EH (cell line): ENCODE measurements at places on chromosomes 16 and 17.
A peak's percentile ranks its signal among the peaks of the same experiment; 100 is the strongest.

- no peak for DNase-seq
Observed at GRCh38 chr16:94918-95265, 16.9 kb downstream of the MPG start.

GRCh38 chr17:9138161-9138717 lies 116.9 kb downstream of the NTN1 start:
- no peak for DNase-seq

- DNase-seq, result no peak
Observed at GRCh38 chr17:38338053-38338452, 5.7 kb downstream of the GPR179 start.

GRCh38 chr17:40699371-40699770 lies 4.2 kb downstream of the KRT24 start:
- DNase-seq, result no peak

GRCh38 chr17:37820313-37820994 lies 75.6 kb upstream of the HNF1B start:
- DNase-seq, result peak; percentile 20

- DNase-seq, result no peak
Observed at GRCh38 chr16:87133112-87133850, 183.9 kb downstream of the C16orf95 start.

DNA sequence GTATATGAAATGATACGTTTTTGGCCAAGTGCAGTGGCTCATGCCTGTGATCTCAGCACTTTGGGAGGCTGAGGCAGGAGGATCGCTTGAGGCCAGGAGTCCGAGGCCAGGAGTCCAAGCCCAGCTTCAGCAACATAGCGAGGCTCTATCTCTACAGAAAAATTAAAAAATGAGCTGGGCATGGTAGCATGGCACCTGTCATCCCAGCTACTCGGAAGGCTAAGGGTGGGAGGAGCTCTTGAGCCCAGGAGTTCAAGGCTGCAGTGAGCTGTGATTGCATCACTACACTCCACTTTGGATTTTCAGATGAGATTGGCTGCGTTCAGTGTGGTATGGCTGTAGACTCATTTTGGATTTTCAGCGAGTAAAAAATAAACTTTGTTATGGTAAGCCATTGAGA lies 112.4 kb downstream of the DNAH3 start:
- no peak for DNase-seq

DNA sequence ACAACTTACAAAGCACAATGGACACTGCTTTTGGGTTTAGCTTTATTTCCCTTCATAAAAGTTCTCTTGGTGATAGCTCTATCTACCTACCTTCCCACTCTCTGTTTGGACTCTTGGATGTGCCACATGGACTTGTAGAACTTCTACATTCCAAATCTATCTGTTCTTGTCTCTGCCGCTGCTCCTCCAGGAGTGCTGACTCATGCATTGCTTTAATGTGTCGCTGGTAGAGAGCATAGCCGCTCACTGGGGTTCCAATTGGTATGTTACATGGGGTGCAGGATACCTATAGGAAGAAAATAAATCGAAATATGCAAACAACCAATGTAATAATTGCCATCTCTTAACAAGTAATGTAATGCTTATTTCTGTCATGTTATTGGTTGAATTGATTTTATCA lies 92.1 kb downstream of the TTC19 start:
- DNase-seq, result no peak

GRCh38 chr17:77887464-77888241 lies 70.8 kb upstream of the TNRC6C start:
- DNase-seq, result peak; percentile 82

- no peak for DNase-seq
Observed at GRCh38 chr17:38728290-38728831, 1.8 kb upstream of the CISD3 start.

- peak; percentile 49 for DNase-seq
Observed at GRCh38 chr17:4497101-4497824, 1.4 kb upstream of the SPNS2 start.

GRCh38 chr17:49528966-49529365 lies 33.9 kb downstream of the NGFR start:
- DNase-seq, result no peak

DNA sequence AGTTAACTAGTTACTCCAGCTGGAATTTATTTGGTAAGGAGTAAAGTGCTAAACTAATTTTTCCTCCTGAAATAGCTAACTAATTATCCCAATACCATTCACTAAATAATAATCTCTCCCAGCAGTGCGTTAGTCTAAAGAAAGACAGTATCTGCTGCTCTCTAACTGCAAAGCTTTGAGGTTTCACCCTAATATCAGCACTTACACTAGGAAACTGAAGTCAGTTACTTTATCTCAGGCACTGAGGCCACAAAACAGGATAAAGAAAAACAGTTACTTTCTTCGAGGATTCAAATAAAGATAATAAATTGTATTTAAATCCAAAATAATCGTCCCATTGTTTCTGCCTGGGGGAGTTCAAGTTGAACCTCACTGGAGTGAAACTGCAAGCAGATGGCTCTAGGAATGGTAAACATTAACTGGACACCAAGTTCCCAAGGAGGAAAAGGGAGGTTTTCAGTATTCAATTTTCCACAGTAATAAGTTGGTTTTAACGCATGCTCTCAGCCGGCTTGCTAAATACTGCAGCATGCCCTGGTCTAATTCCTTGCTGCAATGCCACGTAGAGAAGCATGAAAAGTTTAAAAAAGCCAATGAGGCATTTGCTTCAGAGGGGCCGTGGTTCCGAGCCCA lies 20.0 kb upstream of the FOXJ1 start:
- no peak for DNase-seq

- DNase-seq, result no peak
Observed at GRCh38 chr17:55281649-55282378, 17.1 kb downstream of the HLF start.

GRCh38 chr17:2468270-2468669 lies 43.4 kb downstream of the METTL16 start:
- DNase-seq, result peak; percentile 16

- no peak for DNase-seq
Observed at GRCh38 chr17:3505008-3505407, 29.2 kb downstream of the ASPA start.

DNA sequence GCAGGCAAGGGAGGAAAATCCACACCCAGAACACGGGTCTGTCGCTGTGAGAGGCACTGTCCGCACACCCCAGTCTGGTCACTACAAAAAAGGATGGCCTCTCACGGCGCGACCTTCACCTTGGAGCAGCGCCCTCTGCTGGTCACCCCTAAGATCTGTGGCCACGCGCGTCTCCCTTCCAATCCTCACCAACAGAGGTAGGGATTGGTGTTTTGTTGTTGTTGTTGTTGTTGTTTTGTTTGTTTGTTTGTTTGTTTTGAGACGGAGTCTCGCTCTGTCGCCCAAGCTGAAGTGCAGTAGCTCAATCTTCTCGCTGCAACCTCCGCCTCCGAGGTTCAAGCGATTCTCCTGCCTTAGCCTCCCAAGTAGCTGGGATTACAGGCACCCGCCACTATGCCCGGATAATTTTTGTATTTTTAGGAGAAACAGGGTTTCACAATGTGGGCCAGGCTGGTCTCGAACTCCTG lies 15.0 kb upstream of the C17orf58 start:
- peak; percentile 40 for DNase-seq

- no peak for DNase-seq
Observed at GRCh38 chr16:6209355-6209930, 1111.8 kb upstream of the EEF2KMT start.

DNA sequence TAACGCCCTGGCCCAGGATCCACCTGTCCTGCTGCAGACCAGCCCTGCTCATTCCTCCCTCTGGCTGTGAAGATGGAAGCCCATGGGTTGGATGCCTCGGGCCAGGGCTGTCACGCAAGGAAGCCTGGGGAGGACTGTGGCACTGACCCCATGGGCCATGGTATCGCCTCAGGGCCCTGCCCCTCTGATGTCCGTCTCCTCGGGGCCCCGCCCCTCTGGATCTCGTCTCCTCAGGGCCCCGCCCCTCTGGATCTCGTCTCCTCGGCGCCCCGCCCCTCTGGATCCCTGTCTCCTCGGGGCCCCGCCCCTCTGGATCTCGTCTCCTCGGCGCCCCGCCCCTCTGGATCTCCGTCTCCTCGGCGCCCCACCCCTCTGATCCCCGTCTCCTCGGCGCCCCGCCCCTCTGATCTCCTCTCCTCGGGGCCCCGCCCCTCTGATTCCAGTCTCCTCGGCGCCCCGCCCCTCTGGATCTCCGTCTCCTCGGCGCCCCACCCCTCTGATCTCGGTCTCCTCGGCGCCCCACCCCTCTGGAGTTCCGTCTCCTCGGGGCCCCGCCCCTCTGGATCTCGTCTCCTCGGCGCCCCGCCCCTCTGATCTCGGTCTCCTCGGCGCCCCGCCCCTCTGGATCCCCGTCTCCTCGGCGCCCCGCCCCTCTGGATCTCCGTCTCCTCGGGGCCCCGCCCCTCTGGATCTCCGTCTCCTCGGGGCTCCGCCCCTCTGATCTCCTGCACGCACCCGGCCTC lies 24.0 kb downstream of the METRNL start:
- peak; percentile 77 for DNase-seq

- DNase-seq, result no peak
Observed at GRCh38 chr17:321386-321941, 31.1 kb downstream of the RPH3AL start.

DNA sequence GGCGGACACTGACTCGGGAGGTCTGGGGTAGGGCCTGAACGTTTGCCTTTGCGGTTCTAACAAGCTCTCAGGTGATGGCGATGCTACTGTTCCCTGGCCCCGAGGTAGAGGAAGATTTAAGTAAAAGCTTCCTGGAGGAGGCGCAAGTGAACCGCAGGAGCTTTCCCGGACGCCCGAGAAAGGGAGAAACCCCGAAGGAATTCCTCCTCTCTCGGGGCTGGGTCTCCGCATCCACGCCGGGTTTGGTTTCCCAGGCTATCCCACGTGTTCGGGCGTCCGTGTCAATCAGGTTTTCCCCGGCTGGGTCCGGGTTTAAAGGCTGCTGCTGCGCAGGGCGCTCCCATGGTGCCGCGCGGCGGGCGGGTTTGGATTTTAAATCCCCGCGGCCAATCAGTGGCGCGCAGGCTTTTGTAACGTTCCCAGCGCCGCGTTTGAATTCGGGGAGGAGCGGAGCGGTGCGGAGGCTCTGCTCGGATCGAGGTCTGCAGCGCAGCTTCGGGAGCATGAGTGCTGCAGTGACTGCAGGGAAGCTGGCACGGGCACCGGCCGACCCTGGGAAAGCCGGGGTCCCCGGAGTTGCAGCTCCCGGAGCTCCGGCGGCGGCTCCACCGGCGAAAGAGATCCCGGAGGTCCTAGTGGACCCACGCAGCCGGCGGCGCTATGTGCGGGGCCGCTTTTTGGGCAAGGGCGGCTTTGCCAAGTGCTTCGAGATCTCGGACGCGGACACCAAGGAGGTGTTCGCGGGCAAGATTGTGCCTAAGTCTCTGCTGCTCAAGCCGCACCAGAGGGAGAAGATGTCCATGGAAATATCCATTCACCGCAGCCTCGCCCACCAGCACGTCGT lies at the start of gene PLK1:
Gene PLK1, plus strand, starts transcription at position 460 of the 844 bp plus-strand sequence. Its CDS starts 44 bp downstream, at position 504.
- peak; percentile 85 for DNase-seq

- no peak for DNase-seq
Observed at GRCh38 chr16:89537549-89537925, 22.9 kb upstream of the RPL13 start.

- DNase-seq, result peak; percentile 94
Observed at GRCh38 chr17:5785338-5785737, 201.0 kb upstream of the NLRP1 start.

DNA sequence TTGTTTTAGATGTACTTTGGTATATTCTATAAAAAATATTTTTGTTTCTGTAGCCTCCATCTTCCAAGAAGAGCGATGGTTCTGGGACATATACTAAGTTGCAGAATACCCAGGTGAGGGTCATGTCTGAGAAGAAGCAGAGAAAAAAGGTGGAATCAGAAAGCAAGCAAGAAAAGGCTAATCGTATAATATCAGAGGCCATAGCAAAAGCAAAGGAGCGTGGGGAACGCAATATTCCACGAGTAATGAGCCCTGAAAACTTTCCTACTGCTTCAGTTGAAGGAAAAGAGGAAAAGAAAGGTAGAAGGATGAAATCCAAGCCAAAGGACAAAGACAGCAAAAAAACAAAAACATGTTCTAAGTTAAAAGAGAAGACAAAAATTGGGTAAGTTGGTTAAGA lies 154.6 kb downstream of the CHD9 start:
- DNase-seq, result no peak

DNA sequence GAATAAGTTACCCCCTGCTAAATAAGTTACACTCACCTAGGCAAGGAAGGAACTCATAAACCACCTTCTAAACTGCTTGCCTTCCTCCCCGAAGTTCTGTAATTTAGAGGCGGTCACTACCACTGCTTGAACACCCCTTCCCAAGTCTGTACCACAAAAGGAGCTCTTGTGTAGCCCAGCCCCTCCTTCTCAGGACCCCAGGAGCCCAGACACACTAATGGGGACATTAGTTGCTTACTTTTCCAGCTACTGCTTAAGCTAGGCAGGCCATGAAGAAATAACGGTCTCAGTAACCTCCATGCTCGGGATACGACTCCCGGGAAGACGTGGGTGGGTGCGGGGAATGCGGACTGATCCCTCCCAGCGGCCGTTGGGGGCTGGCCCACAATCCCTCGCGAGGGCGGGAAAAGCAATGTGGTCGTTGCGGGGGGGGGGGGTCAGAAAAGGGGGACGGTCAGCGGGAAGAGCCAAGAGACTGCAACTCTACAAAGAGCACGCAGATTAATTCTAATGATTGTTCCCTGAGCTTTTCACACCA lies at the start of gene TEX14:
Gene TEX14, minus strand, starts transcription at position 345 of the 538 bp plus-strand sequence. CDS start 40,044 bp downstream, outside the sequence.
- DNase-seq, result no peak

- no peak for DNase-seq
Observed at GRCh38 chr17:77651988-77652387, 306.5 kb upstream of the TNRC6C start.

GRCh38 chr17:17179371-17179827 lies 26.7 kb downstream of the PLD6 start:
- DNase-seq, result no peak

DNA sequence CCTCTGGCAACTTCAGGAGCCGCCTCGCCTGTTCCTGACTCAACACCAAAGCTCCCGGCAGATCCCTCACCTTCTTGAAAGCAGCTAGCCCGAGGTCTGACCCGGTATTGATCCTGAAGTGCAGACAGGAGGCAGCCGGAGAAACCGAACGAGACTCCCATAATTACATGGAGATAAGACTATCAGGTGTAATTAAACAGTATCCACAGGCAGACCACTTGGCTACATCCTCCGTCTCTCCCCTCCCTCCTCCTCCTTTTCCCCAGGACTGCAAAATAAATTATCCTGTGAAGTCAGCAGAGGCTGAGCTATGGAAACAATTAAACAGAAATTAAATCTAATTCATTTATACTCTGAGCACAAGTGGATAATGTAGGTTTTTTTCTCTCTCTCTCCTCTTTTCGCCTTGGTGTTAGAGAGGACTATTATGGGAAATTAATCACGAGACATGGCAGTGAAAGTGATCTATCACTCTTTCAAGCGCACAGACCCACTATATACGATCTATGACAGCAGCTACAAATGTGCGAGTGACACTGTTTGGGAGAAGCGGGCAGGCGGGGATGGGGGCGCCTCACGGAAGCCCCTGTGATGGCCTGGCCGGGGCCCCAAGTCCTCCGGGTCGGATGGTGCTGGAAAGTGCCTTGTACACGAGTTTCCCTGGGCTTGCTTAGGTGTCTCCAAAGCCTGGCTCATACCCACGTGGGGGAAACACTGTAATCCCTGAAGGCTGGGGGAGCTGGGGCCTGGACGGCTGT lies 92.8 kb downstream of the RBFOX3 start:
- DNase-seq, result no peak
